ENCODE measurements at places on chromosomes 1 and 21. TPM values are rescaled to one million over a fixed set of nuclear protein-coding genes. Genes with fewer than 3 reads are reported as not detected.

The PKLR gene
- total RNA-seq: not detected

The S100A7 gene
- total RNA-seq: not detected

The RGS5 gene
- total RNA-seq: 1.6 TPM

The PEX19 gene
- 62.0 TPM for total RNA-seq

The OR2T35 gene
- total RNA-seq: not detected

The GSTM5 gene
- total RNA-seq: 6.4 TPM

The TNNT2 gene
- not detected for total RNA-seq

The RPTN gene
- not detected for total RNA-seq

The ADARB1 gene
- 4.0 TPM for total RNA-seq

The CNKSR1 gene
- total RNA-seq: 0.17 TPM

The IL22RA1 gene
- total RNA-seq: 0.17 TPM

The SLC45A1 gene
- total RNA-seq: 4.8 TPM

The SHISAL2A gene
- not detected for total RNA-seq

The IFFO2 gene
- total RNA-seq: 5.5 TPM

The MEX3A gene
- total RNA-seq: 2.0 TPM

The NECAP2 gene
- total RNA-seq: 86.5 TPM

The MAP3K21 gene
- total RNA-seq: 0.73 TPM

The HSF2BP gene
- 1.6 TPM for total RNA-seq

The LCK gene
- not detected for total RNA-seq

The FCAMR gene
- not detected for total RNA-seq

The NBPF6 gene
- total RNA-seq: not detected

The SLC44A5 gene
- total RNA-seq: 0.15 TPM

The BGLAP gene
- not detected for total RNA-seq

The KCNE1 gene
- 0.29 TPM for total RNA-seq

Measured in smooth muscle cell of trachea (primary cell).